Progenitor cell of endocrine pancreas (in vitro differentiated cells): ENCODE measurements at places on chromosomes 7 and 10.

- no peak for DNase-seq
Observed at GRCh38 chr7:10075866-10076265, 897.8 kb upstream of the PHF14 start.

GRCh38 chr7:37408291-37409228 is 40.1 kb downstream of the ELMO1 start:
- DNase-seq = no peak

- no peak for DNase-seq
Observed at GRCh38 chr10:30088178-30088577, 28.8 kb upstream of the JCAD start.

GRCh38 chr10:25288181-25288580 is 113.4 kb downstream of the GPR158 start:
- no peak for DNase-seq

DNA sequence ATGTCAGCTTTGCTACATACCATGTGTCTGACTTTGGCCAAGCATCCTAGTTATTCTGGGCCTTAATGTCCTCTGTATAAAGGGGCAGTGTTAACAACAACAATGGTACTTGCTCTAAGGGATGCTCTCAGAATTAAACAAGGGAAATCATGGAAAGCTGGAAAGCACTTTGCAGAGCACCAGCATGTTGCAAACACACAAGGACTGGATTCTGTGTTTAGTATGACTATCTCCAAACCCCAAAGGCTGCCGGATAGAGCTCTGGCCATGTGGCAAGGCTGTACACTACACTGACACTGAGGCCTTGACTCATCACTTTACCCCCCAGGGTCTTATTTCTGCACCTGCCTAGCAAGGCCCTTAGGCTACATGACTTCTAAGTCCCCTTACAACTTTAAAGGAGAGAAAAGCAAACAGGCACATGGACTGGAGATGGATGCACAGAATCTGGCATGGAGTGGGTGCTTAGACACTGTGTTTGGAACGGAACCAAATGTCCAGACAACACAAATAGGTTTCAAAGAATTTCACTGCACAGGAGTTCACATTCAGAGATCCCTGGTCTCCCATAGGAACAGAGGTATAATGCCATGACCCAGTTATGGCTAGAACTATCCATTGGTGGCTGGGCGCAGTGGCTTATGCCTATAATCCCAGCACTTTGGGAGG is 74.6 kb downstream of the FAM13C start:
- no peak for DNase-seq

DNA sequence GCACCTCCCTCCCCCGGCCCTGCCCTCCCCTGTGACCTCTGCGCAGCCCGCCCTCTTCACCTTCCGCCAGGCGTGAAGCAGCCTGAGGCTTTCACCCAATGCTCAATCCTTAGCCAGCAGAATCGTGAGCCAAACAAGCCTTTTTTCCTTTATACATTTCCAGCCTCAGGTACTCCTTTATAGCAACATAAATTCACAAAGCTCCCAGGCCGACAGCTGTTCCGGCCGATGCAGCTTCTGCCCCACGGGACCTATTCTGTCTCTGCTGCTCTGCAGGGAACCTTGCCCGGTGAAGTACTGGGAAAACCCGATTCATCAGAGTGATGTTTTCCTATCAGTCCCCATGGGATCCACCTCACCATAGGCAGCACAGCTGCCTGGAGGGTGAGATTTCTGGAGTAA is 87.4 kb downstream of the CHST15 start:
- no peak for DNase-seq

GRCh38 chr7:87672217-87672616 is 44.0 kb downstream of the RUNDC3B start:
- DNase-seq = no peak

DNA sequence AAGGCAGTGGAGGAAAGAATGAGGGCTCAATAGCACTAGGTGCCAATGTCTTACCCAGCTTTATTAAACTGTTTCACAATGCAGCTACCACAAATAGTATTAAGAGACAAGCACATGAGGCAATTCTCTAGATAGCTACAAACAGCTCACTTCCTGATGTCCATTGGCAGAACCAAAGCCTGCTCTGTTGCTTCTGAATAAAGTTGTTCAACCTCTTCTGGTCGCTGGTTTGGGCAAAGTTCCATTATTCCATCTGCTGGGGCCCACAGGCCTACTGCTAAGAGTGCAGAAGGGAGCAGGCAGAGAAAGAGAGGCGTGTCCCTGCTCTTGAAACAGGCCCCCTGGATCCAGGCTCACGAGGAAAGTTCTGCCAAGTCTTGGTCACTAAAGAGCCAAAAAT is 173.9 kb downstream of the ZNF438 start:
- DNase-seq = no peak

- DNase-seq = no peak
Observed at GRCh38 chr10:43361547-43362190, 9.8 kb upstream of the FXYD4 start.

DNA sequence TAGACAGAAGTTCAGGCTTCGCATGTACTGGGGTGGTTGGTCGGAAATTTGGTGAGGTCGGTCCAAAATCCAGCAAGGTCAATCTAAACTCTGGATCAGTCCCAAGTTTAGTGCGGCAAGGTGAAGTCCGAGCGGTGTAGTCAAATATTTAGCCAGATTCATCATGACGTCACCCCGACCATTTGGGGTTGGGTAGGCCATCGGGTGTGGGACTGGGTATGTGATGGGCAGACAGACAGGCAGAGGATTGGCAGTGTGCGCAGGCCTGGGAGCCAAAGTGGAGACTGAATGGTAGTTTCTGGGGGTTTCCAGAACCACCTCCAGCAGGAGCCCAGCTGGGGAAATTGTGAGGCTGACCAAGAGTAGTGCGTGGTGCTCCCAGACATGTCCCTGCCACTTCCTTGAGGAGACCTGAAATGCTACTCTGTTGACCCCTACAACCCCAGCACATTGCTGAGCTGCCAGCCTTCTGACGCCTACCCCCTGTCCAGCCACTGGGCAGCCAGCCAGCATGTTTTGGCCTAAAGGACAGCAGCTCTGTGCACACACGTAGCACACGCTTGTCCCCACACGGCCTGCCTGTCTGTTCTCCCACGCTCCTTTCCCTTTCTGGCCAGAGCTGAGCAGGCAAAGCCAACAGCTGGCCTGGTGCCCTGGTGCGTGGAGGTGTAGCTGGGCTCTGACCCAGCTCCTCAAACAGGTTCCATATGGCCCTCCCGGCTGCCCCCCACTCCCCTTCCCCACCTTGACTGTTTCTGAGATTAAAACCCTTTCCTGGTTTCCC is 55.9 kb downstream of the FAM241B start:
- no peak for DNase-seq

DNA sequence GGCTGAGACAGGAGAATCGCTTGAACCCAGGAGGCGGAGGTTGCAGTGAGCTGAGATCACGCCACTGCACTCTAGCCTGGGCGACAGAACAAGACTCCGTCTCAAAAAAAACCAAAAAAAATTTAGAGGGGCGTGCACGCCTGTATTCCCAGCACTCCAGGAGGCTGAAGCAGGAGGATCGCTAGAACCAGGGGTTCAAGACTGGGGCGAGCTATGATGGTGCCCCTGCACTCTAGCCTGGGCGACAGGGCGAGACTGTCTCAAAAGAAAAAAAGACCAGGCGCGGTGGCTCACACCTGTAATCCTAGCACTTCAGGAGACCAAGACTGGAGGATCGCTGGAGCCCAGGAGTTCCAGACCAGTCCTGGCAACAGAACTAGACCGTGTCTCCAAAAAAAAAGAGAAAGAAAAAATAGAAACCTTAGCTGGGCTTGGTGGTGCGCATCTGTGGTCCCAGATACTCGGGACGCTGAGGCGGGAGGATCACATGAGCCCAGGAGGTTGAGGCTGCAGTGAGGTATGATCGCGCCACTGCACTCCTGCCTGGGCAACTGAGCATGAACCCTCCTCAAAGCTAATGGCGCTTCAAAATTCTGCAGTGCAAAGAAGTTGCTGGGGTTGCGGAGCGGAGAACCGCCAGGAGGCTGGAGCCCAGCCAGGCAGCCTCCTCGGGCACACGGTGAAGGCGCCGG is 382 bp upstream of the MBLAC1 start:
- DNase-seq = no peak

GRCh38 chr10:133252223-133252552 is 14.5 kb downstream of the VENTX start:
- DNase-seq = no peak

- no peak for DNase-seq
Observed at GRCh38 chr10:103479135-103479534, at the start of gene CALHM3. Gene CALHM3 (minus strand): TSS chr10:103479240. CDS start chr10:103479032, 208 bp downstream.

DNA sequence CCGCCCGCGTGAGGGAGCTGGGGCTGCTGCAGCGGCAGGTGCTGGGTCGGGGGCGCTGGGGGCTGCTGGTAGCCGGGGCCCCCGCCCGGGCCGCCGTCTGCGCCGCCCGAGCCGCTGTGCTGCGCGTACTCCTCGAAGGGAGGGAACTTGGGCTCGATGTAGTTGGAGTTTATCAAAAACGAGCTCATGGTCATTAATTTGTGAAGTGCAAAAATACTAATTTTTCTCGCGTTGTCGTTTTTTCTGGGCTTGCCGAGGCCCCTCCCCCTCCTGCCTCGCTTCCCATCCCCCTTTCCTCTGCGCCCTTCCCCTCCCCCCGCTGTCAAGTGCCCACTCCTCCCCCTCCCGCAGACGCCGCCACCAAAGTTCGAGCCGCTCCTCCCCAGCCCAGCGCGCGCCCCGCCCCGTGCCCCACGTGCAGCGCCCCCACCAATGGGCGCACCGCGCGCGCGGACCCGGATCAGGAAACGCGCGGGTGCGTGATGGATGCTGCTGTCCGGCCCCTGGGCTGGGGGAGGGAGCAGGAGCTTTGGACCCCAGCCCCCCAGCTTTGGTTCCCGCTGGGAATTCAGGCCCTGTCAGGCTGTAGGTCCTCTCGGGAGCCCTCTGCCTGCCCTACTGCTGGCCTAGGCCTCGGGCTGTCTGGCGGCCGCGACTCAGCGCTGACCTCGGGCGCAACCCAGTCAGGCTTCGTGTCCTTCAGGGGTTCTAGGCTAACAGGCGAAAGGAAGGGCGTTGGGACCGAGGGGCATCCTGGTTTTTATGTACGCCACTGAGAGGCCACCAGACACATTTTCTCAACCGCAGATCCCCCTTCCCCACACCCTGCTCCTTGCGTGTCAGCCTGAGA is at the start of gene HOXA4:
Gene HOXA4, minus strand, starts transcription at position 218 of the 850 bp plus-strand sequence. Its CDS starts 24 bp downstream, at position 194.
- DNase-seq = peak; percentile 91

DNA sequence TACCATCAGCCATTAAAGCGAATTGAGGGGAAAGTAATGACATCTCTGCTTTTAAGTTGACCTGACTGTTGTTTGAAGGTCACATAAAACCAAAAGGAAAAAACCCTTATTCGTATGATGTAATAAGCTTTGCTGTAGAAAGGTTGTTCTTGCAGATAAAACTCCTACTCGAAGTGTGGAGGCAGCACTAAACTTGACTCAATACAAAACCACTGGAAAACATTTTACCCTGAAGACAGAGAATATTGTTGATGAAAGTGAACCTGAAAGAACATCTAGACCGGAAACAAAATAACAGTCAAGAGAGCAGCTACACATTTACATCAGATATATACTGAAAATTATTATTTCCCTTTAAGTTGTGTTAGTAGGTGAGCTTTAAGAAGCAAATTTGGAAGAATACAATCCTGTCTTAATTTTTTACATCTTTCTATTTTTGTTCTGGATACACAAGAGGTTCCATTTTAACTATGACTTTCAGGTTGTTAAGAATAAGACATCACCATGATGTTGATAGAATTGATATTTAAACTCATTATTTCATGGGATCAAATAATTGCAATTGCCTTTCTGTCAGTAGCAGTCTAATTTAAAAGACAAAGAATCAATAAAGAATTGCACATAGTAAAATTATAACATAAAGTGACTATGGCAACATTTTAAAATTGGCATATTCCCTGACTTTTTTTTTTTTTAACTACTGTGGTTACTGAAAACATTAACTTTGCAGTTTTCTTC is 6.4 kb downstream of the ETV1 start:
- no peak for DNase-seq

GRCh38 chr10:20277820-20278219 is 461.6 kb downstream of the PLXDC2 start:
- no peak for DNase-seq

DNA sequence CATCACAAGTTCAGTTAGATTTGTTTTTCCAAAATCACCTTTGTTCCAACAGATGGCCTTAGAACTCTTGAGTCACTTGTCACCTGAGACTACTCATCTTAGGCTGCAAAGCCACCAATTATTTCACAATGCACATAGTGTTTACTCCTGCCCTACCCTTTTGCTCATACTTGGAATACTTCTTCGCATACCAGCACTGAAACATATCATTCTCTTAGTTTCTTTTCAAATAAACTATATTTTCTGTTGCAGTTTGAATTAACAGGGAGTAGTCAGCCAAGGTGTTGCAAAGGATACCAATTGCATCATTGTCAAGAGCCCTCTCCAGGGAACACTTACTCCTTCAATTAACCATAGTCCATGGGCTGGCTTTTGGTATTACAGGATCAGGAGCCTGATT is 71.0 kb downstream of the CASD1 start:
- no peak for DNase-seq

- DNase-seq = no peak
Observed at GRCh38 chr10:116254422-116255155, 18.4 kb downstream of the GFRA1 start.

- no peak for DNase-seq
Observed at GRCh38 chr10:108469940-108470339, 1305.4 kb upstream of the SORCS1 start.

DNA sequence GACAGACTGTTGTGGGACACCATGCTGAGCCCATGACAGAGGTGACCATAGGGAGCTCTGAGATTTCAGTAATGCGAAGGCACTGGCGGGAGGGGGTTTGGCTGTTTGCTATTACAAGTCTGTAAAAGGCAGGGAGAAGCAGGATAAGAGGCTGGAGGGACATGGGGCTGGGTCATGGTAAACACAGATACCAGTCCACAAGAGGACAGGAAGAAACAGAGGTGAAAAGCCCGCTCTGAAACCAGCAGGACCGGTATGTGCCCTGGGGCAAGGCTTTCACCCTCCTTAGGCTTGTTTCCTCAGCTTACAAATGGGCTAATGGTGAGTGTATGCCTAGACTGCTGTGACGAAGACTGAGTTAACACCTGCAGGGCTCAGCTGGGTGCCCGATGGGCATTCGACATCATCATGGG is 34.1 kb downstream of the ANXA11 start:
- DNase-seq = no peak

DNA sequence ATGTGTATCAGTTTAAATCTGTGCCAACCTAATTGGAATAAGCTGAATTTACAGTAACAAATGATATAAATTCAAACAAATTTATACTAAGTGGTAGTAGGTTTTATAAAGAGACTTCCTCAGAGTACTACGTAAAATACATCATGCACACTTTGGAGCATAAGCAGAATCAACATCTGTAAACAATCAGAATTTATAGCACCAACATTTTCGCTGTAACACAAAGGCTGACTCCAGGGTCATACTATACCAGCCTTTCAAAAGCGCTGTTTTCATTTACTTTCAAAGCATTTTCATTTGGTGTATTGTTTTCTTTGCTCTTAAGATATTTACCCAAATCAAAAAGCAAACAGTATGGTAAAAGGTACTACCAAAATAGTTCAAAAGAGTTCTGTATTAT is 29.3 kb upstream of the TMEM168 start:
- DNase-seq = no peak

DNA sequence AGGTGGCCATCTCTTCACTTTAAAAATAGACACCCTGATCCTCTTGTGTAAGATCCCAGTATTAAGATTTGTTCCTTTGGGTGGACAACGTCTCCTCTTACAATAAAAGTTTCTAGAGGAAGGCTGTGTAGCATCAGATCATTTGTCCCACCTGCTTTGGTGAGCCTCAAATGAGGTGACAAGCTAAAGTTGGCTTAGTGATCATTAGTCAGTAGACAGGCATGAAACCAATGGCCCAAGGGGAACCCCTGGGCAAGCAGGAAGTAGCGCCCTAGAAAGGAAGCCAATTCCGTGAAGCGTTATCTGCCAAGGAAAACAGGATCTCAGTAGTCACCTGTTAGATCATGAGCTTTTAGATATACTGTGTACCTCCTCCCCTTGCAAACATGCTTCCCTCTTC is 66.8 kb downstream of the PCGF5 start:
- no peak for DNase-seq
